Stimulated activated CD4-positive, alpha-beta T cell treated with anti-CD3 and anti-CD28 coated beads, Interleukin-1b, Interleukin-23, amount 100 ng/mL, for 48 hours (primary cell): ENCODE measurements at places on chromosomes 4 and X.

DNA sequence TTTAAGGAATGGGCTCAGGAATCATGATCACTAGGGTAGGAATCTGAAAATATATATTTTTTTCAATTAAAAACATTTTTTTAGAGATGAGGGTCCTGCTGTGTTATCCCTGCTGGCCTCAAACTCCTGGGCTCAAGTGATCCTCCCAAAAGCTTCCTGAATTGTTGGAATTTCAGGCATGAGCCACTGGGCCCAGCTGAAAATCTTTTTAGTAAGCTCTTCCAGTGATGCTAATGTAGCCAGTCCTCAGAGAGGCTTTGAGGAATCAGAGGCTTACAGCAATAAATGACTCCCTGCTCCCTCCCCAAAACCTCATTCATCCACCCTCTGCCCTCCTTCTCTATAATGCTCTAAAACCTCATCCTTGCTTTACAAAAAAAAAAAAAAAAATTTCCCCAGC lies 129.5 kb downstream of the ZIC3 start:
- DNase-seq: no peak

DNA sequence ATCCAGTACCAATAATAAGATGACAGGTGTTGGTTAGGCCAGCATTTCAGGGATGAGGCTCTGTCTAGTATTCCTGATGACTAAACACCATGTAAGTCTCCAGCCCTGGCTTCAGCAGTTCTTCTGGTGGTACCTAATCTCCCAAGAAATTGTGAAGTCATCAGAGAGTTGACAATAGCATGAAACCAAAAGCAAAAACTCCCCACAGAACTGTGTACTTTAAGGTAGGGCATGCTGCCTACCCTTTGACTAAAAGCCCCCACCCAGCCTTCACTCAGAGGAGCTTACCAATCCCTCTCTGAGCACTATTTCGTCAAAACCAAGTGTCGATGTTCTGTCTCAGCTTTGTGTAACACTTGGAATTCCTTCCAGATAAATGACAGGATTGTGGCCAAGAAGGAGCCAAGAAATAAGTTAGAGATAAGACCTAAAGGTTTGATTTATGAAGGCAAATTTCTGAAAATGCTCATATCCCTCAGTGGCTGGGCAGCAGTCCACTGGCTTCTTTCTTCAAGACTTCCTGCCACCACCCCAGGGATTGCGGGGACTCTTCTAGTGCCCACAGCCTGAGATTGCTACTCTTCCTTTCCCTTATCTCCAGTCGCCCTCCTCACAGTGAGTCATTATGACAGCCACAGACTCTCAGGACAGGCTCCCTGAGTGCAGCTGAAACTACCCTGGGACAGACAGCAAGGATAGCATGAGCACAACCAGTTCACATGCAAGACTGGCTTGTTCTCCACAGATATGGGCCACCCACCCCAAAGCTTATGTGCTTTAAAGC lies 67.3 kb upstream of the LHFPL1 start:
- DNase-seq: no peak

DNA sequence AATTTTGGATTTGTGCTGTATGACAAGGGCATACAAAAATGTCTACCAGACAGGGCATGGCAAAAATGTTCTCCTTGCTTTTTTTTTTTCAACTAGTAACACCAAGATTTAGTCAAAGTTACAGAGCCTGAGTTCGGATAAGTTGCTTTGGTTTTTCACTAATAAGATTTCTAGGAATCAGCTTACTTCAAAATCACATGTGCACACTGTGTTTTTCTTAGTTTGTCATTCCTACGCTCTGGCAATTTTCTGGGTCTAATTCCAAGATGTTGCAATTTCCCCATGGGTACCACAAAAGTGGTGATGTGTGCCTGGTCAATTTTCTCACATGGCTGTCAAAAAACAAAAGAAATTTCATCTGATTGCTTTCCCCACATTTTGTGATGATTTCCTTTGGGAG lies 6.3 kb downstream of the C1QTNF7 start:
- DNase-seq: no peak

DNA sequence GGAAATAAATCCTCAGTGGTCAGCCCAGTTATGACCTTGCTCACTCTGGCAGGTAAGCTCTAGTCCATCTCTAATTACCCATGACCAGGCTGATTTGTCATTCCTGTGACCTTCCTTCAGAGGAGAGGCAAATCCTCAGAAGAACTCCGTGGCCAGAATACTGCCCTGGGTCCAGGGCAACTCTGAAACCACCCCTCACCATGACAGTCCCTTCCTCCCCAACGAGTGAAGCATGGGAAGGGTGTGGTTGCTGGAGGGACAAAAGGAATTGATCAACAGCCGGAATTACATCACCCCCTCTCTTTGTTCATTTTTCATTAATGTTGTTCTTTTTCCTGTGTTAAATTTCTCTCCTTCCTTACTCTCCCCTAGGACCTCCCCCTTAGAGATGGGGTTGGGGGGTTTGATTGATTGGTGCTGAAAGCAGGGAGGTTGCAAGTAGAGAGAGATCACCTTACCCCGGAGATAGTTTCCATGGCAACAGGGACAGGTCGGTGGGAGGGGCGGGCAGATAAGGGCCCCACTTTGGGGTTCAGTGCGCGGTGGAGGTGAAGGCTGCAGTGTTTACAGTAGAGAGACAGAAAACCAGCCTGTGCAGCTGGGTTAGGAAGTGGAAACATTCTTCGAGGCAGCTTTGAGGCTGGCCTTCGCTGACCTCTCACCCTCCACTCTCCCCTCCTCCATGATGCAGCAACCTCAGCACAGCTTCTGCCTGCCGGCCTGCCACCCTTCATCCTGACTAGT lies 647.4 kb downstream of the BCOR start:
- no peak for DNase-seq

GRCh38 chrX:22193851-22194659 lies 78.7 kb upstream of the CBLL2 start:
- no peak for DNase-seq

- DNase-seq: no peak
Measured at GRCh38 chr4:115355329-115355728, 241.9 kb upstream of the NDST4 start.

DNA sequence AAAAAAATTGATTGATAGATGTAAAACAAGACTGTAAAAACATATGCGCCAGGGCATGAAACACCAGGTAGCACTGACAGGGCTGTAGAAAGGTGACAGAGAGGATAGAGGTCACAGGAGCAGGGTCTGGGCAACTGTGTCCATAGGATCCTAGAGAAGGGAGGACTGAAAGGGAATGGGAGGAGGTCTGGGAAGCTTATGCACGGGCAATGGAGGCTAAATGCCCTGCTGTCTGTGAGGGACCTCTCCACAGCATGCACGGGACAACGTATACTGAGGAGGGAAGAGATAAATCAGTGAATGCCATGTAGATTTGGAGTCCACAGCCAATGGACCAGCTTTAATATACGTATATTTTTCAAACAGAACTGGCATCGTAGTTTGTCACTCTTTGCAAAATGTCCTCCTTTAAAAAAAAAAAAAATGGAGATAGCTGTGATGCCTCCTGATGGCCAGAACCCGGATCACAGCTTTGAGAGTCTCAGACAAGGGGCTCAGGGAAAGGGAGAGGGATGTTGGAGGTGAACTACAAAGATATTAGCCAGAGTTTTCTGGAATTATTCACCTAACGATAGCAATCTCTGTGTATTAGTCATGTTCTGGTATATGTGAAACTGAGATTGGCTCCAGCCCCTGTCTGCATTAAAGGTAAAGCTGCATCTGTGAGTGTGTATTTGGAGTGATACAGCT lies 16.0 kb downstream of the RAB40A start:
- DNase-seq: no peak

DNA sequence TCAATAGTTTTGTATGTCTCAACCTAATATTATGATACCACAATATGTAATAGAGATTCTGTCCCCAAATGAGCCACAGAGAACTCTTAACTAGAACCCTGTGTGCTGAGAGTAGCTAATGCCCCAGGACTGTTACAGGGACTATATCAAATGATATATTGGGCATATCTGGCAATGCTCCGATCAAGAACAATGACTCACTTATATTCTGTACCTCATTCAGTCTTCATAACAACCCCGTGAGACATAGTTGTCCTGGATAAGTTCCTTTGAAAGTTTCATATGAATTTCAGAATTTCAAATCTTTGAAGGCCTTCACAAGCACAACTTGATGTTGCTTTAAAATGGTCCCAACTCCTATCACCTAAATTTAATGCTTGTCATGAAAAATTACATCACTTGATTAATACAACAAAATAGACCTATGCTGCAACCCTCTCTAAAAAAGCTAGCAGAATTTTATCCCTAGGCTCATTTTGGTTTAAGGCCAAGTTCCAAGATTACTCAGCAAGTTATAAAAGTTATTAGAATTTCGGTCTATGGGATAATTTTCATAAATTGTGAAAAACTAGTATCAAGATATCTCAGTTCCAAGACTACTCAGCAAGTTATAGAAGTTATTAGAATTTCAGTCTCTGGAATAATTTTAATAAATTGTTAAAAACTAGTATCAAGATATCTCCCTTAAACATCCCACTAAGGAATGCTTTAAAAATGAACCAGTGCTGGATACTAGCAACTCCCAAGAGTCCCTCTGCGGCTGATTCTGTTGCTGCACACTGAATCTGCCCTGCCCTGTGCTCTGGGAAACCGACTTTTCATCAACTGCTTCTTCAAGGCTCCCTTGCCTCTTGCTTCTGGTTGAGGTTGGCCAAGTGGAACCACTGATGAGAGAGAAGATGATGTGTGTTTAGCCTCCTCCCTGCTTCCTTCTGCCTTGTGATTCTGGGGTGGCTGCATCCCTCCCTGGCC lies 6.0 kb upstream of the ANXA3 start:
- DNase-seq: no peak

DNA sequence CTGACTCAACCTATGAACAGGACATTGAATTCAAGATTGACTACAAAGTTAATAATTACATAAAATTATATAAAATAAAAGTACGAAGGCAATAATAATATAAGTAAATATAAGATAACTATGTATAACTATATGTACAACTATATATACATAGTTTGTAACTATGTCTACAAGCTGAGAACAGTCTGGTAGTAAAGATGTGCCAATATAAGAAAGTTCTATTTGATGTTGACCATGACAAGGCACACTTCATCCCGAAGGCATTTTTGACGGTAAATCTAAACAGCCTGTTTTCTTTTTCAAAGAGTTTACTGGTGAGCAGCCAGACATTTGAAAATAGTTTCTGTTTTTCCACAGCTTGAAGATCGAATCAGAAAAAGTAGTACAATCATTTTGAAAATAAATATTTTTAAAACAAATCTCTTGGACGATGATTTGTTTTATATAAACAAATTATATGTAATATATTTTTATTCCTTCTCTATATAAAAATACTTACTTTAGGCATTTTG lies 112.9 kb downstream of the CEP44 start:
- no peak for DNase-seq

GRCh38 chr4:15063341-15063740 lies 61.1 kb downstream of the CPEB2 start:
- DNase-seq: no peak

- DNase-seq: no peak
Measured at GRCh38 chr4:67721770-67722597, 21.0 kb upstream of the UBA6 start.

- DNase-seq: no peak
Measured at GRCh38 chr4:4425119-4425690, 38.3 kb downstream of the NSG1 start.

DNA sequence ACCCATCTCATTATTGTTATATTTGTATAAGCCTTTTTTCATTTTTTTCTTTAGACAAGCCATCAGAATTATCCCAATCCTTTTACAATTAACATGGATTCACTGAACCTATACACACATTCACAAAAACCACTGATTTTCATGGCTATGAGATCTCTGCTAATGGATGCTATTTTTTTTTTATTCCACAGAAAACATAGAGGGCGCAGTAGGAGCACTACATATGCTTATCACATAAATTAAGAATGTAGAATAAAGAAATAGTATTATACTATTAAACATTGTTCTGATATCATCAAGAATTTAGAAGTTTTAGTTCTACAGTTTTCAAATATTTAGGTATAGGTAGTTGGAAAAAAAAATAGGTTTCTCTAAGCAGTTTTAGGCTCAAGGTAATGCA lies 1477.4 kb downstream of the ARAP2 start:
- DNase-seq: no peak

- DNase-seq: no peak
Measured at GRCh38 chrX:115499112-115499805, 61.7 kb upstream of the PLS3 start.

DNA sequence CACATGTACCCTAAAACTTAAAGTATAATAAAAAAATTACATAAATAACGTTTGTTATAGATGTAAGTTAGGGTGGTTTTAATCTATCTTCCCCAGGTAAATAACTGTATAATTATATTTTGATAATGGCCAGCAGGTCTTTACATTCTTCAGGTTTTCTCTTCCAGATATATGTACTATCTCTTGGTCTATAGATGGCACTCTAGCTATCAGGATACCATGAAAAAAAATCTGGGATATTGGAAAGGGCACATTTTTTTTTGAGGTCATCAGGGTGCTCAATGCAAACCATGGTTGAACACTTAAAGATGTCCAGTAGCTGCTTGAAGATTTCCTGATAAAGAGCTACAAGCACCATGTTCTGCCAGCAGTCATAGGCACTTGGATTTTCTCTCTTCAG lies 15.6 kb upstream of the ADH4 start:
- DNase-seq: no peak

GRCh38 chr4:144621681-144622080 lies 24.3 kb upstream of the HHIP start:
- DNase-seq: no peak

DNA sequence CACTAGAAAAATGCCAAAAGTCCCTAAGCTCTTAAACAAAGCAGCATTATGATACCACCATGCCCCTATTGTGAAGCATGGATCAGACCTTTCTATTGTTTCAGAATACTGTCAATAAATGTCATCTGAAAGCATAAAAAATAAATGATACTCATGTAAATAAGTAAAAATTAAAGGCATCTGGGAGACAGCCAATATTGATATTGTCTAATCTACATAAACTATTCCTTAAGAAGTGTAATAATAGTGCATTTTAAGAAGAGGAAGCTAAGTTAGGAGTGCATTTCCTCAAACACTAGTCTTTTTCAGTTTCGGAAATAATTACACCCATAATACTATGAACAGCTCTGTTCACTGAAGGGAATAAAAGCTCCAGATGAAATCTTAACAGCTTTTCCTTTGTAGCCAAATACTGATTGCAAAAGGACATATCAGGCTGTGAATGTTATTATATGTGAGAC lies 181.6 kb downstream of the SPOCK3 start:
- DNase-seq: no peak

DNA sequence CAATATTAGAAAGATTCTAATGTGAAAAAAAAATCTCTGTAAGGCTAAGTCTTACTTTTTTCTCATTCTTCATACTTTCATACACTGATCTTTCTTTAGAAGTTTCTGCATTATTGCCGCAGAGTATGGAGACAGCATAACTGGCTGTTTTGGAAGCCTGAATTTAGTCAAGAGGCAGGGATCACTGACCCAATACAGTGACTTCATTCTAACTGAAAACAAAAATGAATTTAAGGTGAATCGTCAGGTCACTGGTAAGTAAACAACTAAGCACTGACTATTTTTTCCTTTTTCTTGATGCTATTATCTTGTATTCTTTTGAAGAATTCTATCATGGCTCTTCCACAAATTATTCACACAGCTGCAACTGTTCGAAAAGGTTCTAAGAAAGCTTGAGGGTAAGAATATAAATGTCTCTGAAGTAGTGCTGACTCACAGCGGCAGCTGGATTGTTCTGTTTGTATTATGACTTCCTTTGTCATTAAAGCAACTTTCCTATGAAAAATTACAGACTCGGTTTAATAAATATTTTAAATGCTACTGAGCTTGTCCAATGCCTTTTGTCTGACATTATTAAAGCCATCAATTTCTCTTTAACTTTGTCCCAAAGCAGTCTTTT lies 609.3 kb downstream of the FSTL5 start:
- DNase-seq: no peak
